Hematopoietic multipotent progenitor cell (in vitro differentiated cells): ENCODE measurements at places on chromosomes 4 and X.

- DNase-seq = no peak
Observed at GRCh38 chr4:141465171-141465570, 171.2 kb upstream of the IL15 start.

DNA sequence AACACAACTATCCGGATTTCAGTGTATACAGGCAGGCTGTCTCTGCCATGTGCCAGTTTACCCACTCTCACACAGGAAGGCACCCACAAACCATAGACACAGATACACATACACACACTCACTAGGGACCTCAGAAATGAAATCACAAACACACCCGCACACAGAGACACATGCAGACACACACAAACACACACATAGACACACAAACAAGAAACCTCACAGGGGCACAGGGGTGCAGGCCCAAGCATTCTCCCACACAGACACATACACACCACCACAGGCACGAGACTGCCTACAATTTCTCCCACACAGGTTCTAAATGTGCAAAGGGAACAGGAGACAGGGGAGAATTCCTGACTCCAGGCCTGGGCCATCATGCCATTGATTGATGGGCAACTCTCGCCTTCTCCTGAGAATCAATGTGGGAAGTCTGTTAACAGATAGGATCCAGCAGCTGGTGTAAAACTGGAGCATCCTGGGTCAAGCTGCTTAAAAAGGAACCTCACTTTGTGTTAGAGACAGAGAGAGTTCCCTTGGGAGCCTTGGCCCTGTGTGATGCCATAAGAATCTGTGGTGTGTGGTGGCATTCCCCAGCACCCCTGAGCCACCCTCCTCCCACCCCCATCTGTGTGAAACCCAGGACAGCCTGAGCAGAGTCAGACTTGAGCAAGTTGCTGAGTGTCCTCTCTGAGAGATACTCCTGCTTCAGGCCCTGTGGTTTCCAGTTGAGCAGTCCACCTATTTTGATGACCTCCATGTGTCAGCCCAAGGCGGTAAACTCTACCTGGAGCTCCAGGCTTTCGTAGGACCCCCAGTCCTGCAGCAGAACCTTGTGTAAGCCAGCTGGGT lies 33.9 kb downstream of the NBDY start:
- no peak for DNase-seq

GRCh38 chr4:100189820-100190642 lies at the start of gene DDIT4L:
DDIT4L (minus strand) TSS chr4:100190468; CDS start chr4:100189983, 485 bp downstream.
- DNase-seq = peak; percentile 17

GRCh38 chr4:10736895-10737294 lies 52.3 kb upstream of the CLNK start:
- no peak for DNase-seq

DNA sequence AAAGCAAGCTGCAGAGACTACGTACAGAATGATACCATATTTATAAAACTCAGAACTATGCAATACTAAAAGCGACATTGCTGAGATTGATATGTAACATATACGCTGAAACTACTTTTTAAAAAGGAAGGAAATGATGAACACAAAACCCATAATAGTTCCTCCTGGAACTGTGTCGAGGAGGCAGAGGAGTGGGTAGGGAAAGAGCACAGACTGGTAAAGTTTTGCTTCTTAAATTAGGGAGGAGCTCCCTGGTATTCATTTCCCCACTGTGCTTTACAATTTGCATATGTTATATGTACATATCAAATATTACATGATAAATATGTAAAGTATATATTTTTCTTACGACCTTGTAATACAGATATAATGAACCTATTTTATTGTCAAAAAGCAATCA lies 13.9 kb downstream of the UFSP2 start:
- no peak for DNase-seq

- no peak for DNase-seq
Observed at GRCh38 chr4:185728893-185729292, 83.1 kb downstream of the SORBS2 start.

DNA sequence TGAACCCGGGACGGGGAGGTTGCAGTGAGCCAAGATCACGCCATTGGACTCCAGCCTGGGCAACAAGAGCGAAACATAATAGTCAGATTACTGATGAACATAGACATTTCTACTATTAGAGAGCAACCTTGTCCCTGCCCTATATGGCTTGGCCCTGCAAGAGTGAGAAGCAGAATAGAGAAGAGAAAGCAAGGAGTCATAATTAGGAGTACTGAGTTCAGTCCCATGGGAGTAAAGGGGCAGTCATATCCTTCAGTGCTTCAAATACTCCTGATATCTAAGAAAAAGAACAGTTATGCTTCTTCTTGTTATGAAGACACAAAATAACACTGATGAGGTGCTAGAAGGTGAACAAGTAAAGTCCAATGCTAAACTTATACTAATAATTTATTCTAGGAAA lies 33.8 kb downstream of the CLDN2 start:
- no peak for DNase-seq

DNA sequence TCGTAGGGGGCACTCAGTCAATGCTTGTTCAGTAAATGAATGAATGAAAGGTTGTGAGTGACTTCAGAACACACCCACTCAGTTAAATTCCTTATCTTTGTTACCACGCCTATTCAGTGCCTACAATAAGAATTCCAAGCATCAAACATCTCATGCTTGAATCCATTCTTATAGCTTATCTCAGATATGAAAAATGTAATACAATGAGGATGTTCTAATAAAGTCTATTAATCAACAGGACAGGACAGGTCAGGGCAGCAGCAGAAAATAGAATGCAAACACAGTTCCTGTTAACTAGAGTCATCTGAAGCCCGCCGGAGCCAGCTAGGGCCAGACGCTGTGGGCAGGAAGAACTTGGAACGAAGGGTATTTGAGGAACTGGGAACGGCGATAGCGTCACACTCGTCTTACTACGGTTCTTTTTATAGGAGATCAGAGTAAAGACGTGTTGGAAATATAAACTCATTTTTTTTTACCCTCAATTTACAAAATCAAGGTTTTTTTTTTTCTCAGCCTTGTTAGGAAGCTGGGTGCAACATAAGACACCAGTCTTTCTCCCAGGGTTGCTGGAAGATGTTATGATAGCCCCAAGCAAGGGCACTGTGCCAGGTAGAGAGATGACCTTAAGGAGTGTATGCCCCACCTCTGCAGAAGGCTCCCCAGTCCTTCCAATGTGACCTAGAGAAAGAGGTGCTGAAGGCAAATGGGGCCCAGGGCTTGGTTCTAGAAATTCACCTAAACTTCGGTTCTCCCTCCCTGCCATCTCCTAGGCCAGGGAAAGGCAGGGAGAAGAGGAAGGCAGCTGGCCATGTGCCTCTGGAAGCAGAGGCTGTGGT lies 48.3 kb downstream of the SEL1L3 start:
- no peak for DNase-seq

DNA sequence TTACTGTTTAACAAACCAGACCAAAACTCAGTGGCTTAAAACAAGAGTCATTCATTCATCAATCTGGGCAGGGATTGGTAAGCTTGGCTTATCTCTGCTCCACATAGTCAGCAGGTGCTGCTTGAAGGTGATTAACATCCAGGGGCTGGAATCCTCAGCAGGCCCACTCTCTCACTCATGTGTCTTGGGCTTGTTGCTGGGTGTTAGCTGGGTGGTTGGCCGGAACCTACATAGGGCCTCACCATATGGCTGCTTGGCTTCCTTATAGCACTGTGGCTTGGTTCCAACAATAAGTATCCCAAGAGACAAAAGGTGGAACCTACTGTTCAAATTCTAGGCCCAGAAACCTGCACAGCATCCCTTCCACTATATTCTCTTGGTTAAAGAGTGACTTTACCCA lies 125.0 kb downstream of the RASGEF1B start:
- DNase-seq = no peak

DNA sequence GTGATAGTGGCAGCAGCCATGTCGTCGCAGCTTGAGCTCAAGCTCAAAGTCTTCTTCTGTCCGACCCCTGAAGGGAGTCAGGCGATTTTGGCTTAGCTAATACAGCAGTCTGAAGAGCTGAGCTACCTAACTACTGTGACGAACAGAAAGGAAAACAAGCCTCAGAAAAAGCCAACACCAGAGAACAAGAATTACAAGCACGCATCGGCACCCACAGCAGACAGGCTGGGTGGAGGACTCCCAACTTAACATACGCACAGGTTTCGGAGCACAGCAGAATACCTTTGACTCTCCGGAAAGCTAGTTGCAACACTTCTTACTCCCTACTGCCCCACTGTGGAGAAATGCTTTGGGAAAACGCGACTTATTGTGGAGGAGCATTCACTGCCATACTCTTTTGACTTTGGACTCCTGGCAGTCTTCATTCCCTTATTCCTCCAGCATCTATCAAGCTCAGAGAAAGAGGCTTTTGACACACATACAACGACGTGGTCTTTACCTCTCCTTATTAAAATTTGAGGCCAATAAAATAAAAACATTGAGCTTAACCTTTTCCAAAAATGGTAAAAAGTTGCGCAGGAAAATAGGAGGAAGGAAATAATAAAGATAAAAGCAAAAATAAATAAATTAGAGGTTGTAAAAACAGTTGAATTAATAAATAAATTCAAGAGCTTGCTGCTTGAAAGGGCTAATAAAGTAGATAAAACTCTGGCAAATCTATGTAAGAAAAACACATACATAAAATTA lies 41.3 kb upstream of the GPC3 start:
- peak; percentile 26 for DNase-seq

GRCh38 chr4:55378617-55379467 lies 16.9 kb upstream of the TMEM165 start:
- DNase-seq = no peak

GRCh38 chrX:148501386-148502066 lies 1.1 kb downstream of the AFF2 start:
- DNase-seq = no peak

DNA sequence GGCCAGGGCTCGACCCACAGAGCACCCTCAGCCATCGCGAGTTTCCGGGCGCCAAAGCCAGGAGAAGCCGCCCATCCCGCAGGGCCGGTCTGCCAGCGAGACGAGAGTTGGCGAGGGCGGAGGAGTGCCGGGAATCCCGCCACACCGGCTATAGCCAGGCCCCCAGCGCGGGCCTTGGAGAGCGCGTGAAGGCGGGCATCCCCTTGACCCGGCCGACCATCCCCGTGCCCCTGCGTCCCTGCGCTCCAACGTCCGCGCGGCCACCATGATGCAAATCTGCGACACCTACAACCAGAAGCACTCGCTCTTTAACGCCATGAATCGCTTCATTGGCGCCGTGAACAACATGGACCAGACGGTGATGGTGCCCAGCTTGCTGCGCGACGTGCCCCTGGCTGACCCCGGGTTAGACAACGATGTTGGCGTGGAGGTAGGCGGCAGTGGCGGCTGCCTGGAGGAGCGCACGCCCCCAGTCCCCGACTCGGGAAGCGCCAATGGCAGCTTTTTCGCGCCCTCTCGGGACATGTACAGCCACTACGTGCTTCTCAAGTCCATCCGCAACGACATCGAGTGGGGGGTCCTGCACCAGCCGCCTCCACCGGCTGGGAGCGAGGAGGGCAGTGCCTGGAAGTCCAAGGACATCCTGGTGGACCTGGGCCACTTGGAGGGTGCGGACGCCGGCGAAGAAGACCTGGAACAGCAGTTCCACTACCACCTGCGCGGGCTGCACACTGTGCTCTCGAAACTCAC lies 3.6 kb downstream of the MID1IP1 start:
- no peak for DNase-seq

- DNase-seq = no peak
Observed at GRCh38 chr4:148573296-148573695, 131.1 kb upstream of the NR3C2 start.

GRCh38 chr4:39855909-39856512 lies 121.7 kb downstream of the PDS5A start:
- peak; percentile 37 for DNase-seq

DNA sequence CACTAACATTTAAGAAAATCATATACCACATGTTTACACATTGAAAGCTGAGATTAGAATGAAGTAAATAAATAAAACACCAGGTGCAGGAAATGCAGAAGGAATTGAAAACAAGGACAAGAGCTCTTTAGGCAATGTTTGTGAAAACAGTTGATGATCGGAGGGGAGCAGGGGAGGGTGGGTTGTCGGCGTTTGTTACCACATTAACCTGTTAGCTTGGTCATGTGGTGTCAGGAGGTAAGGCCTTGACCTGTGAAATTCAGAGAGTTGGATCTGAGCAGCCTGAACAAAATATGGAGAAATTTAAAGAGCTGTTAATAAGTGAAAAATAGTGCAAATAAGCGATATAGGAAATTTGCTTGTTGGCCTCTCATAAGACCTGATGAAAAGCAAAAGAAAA lies 759.9 kb downstream of the PDHA2 start:
- no peak for DNase-seq

- no peak for DNase-seq
Observed at GRCh38 chr4:29037501-29037900, 1682.7 kb upstream of the PCDH7 start.

GRCh38 chrX:133856819-133857218 lies 128.6 kb downstream of the GPC3 start:
- no peak for DNase-seq

DNA sequence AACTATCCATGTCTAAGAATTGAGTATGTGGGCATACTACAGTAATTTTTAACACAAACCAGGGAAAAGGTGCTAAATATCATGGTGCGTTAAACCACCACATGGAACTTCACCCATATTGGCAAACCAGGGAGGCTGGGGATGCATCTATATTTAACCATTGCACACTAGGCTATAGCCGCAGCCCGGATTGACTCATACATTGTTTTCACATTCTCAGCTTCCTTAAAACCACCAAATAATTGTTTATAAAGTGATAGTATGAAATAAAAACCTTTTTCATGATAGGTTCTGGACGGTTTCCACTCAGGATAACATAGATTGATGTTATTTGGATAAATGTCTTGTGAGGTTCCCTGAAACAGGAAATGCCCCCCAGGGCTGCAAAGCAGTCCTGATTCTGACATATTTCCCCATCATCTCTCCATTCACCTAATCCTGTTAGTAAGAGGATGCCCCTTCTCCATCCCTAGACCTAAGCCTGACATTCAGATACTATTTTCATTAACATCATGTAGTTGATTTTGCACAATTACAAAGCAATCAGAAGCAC lies 7.9 kb downstream of the COL25A1 start:
- no peak for DNase-seq

- DNase-seq = no peak
Observed at GRCh38 chr4:184294606-184295133, 77.0 kb upstream of the ENPP6 start.

- DNase-seq = no peak
Observed at GRCh38 chr4:80831383-80832361, 198.8 kb upstream of the BMP3 start.

DNA sequence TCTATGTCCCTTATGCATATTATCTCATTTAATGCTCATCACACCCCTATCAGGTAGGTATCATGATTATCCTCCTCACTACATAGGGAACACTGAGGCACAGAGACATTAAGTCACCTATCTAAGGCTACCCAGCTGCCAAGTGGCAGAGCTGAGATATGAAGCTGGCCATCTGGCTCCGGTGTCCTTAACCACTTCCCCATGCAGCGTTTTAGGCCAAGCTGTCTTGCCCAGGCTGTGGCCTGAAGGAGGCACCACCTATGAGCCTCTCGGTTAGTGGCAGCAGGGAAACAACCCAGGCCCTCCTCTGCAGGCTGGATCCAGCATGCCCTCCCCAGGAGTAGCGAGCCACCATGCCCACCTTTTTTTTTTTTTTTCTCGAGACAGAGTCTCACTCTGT lies 16.3 kb downstream of the PJA1 start:
- no peak for DNase-seq

GRCh38 chr4:8744083-8744805 lies 127.4 kb downstream of the HMX1 start:
- no peak for DNase-seq
